ENCODE measurements at places on chromosomes 2 and 18.

DNA sequence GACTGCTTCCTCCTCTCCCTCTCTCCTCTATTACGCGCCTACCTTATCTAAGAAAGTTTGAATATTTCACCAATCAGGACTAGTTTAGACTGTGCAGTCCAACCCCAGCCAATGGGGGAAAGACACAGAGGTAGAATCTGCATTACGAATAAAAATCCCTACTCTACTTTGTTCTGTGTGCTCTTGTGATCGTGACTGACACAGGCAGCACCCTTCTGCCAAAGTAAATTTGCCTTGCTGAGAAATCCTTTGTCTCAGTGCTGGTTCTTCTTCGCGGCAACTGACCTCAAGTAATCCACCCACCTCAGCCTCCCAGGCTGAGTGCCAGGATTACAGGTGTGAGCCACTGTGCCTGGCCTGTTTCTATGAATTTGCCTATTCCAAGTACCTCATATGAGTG lies 8.6 kb upstream of the CDCA7 start:
- DNase-seq, result no peak

- DNase-seq, result no peak
Observed at GRCh38 chr2:218345491-218346236, 11.0 kb upstream of the CATIP start.

- DNase-seq, result peak; percentile 50
Observed at GRCh38 chr2:157627594-157628476, 829 bp downstream of the ACVR1C start.

DNA sequence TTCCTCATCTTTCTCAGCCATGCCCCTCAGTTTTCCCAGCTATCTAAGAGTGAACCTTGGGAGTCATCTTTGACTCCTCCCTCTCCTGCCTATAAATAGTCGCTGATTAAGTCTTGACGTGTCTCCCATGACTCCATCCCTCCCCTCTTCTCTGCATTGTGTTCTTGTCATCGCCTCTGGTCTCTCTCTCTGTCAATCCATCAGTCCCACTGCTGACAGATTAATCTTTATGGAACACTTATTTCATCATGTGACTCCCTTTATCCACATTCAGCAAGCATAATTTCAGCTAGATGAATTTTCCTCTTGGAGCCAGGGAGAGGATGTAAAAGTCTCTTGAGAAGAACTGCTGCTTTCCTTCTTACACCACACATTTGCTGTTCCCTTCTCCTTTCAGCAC lies 9.4 kb downstream of the ADAM23 start:
- no peak for DNase-seq

- no peak for DNase-seq
Observed at GRCh38 chr2:176283291-176284068, 14.2 kb downstream of the MTX2 start.

- no peak for DNase-seq
Observed at GRCh38 chr2:130963849-130964793, 127.4 kb downstream of the ARHGEF4 start.

DNA sequence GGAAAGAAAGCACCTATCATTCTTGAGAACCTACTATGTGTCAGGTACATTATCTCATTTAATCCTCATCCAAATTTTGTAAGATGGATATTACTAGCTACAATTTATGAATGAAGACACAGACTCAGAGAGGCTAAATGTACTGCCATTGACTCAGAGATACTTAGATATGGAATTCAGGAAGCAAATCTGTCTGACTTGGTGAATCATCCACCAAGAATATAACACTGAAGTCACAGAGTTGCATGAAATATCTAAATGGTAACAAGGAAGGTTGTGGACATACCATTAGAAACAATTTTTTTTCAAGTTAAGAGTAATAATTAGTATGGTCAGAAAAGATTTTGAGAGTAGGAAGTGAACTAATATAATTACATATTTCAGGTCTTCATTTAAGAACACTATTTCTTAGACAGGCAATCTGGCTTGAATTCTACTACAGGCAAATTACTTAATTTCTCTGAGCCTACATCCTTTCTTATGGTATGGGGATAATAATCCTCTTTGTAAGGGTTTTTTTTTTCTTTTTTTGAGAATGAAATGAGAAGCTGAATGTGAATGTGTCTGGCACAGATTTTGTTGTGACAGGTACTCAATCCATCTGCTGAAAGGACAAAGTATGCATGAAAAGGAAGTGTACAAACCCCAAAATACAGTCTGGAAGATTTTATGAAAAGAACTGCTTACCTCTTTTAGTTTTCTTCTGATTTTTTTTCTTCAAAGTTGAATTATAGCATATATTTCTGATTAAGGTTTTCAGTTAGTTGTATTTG lies 14.8 kb upstream of the C2orf66 start:
- DNase-seq, result no peak

DNA sequence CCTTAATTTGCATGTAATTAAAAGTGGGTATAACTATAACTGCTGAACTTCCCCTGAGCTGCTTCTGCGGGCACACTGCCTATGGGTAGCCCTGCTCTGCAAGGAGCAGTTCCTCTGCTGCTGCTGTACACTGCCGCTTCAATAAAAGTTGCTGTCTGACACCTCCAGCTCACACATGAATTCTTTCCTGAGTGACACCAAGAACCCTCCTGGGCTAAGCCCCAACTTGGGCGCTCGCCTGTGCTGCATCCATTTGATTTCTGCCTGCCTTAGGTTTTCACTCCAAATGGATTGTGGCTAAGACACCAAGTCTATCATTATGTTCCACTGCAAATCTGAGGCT lies 215.7 kb downstream of the ANAPC1 start:
- no peak for DNase-seq

GRCh38 chr2:176656038-176656775 lies 387.0 kb downstream of the MTX2 start:
- DNase-seq, result no peak

DNA sequence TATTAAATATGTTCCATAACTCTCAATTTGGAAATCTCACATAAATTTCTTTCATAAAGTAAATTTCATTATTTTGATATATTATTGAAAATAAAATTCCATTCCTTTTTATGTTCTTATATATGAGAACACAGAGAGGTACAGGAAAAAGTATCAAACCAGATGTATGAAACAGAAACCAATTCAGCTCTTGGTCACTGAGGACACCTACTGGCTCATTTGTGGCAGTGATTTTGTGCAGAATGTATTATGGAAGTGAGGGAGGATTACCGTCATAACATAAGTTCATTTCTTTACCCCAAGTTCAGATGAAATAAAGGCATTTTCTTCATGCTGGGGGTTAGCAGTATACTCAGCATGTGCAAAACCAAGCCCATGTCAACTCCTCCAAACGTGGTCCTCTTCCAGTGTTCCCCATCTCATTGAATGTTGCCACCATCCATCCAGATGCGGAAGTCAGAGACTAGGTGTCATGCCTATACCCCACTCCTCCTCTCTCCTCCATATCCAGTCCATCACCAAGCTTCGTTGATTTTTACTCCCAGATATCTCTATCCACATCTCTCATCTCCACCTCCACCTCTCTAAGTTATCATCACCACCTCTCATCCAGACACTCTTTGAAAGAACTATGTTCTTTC lies 41.7 kb upstream of the MALL start:
- no peak for DNase-seq

GRCh38 chr2:196830701-196831100 lies 21.5 kb upstream of the C2orf66 start:
- DNase-seq, result no peak

- DNase-seq, result no peak
Observed at GRCh38 chr2:109721626-109722025, 72.5 kb upstream of the RGPD5 start.

DNA sequence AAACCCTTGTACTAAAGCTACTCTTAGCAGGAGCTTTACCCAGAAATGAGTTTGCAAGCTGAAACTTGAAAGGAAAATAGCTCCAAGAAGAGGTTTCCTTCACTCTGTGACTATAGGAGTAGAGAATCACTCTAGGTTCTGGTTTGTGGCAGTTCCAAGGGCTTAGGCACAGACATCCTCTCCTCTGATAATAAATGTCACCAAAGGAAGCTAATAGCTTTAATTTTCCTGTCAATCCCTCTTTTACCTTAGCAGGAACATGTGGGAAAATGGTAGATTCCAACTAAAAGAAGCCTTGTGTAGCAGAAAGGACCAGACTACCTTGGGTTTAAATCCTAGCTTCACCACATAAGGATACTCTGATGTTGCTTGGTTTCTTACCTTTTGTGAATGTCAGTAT lies 104.0 kb downstream of the FSHR start:
- DNase-seq, result no peak

- DNase-seq, result no peak
Observed at GRCh38 chr18:2256577-2256976, 314.7 kb downstream of the METTL4 start.

DNA sequence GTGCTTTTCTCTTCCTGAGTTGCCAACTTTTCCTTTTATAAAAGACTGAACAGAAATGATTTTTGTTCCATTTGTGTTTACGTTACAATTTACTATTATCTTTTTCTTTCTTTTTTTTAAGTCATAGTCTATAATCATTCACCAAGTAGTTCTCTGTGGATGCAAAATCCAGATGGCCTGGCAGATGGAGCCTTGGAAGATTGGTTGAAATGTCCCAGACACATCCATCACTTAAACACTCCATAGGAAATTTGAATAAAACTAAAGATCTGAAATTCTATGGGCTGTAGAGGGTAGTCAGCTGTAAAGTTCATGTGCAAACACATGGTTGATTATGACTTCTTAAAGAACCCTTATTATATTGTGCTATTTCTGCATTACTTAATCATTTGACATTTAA lies 164.8 kb upstream of the DOCK10 start:
- DNase-seq, result no peak

DNA sequence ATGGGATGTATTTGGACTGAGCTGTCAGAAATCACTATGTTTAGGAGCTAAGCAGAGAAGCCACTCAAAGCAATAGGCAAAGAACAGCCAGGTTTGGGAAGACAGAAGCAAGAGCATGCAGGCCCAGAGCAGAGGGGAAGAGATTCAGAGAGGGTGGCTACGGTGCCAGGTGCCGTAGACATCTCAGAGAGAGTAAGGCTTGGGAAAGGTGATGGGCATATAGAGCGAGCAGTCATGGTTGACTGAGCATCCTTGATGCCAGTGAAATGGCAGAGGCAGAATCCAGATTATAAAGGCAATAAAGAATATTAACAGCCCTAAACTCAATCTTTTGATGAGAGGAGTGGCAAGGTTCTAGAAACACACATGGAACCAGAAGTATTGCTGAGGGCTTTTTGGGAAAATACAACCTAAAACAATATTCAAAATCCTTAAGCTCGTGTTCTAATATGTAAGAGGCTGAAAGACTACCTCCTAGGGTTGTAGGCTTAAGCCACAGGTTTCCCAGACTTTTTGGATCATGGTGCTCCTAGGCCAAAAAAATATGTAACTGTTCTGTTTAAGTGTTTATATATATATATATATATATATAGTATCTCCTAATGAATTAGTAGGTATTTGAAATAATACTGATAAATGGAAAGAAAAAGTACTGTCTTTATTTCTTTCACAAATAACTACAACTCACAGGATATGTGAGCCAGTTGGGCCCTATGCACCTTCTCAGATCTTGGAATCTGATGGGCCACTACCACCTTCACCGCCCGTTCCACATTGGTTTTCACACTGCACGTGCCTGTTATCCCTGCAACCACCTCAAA lies 113.3 kb downstream of the MYCN start:
- DNase-seq, result no peak

GRCh38 chr2:46861916-46862315 lies 53.7 kb downstream of the MCFD2 start:
- no peak for DNase-seq

DNA sequence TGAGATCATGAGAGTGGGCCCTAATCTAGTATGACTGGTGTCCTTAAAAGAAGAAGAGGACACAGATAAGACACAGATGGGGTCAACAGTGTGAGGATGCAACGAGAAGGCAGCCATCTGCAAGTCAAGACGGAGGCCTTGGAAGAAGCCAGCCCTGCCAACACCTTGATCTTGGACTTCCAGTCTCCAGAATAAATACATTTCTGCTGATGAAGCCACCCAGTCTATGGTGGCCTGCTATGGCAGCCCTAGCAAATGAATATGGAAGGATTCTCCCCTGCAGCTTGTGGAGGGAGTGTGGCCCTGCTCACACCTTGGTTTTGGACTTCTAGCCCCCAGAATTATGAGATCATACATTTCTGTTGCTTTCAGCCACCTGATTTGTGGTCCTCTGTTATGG lies 12.3 kb downstream of the CTIF start:
- DNase-seq, result no peak

DNA sequence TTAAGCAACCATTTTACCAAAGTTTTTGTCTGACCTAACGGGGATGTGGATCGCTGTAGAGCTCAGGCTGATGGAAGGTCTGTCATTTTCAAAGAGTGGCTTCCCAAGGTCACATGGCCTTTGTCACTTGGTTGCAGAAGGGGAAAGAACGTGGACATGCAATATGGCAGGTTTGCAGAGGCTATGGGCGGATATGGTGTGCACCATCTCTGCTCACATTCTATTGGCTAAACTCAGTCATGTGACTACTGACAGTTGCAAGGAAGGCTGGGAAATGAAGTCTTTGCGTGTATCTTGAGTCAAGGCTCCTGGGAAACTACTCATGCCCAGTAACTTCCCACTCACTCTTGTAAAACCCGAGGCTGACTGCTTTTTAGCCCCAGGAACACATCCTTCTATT lies 96.8 kb downstream of the ST6GAL2 start:
- no peak for DNase-seq

- DNase-seq, result no peak
Observed at GRCh38 chr2:107025869-107026380, 140.0 kb upstream of the ST6GAL2 start.

GRCh38 chr2:178101321-178102079 lies 10.7 kb upstream of the RBM45 start:
- DNase-seq, result no peak

DNA sequence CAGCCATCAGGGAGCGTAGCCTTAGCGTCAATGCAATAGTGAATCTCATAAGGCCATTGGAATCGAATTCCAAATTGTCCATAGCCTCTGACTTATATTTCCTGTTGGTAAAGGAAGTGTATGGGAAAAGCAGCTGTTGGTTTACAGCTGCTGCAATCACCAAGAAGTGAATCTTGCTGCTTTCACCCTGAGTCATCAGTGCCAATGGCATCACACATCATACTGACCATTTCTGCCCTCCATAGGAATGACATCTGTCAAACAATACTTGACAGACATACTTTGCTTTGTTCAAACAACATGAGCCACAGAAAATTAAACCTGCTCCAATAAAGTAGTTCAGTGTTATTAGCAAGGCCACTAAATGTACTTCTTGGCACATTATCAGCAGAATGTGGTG lies 111.2 kb upstream of the KLHL29 start:
- DNase-seq, result no peak

- DNase-seq, result no peak
Observed at GRCh38 chr2:11891671-11892440, 145.4 kb downstream of the LPIN1 start.

Data from activated CD4-positive, CD25-positive, alpha-beta regulatory T cell treated with anti-CD3 and anti-CD28 coated beads, Interleukin-2, amount 50 U/mL, for 72 hours (primary cell).